Suprapubic skin (tissue), 4 donors: ENCODE measurements at places on chromosomes 7 and 10.

DNA sequence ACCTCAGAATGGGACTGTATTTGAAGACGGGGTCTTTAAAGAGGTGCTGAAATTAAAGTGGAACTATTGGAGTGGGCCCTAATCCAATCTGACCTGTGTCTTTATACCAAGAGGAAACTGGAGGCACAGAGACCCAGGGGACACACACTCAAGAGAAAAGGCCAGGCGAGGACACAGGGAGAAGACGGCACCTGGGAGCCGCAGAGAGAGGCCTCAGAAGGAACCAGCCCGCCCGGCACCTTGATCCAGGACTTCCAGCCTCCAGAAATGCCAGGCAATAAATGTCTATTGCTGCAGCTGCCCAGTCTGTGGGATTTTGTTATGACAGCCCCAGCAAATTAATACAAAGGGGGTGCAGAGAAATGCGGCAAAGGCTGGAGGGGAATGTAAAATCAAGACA is 10.5 kb downstream of the CARD11 start:
- DNase-seq = peak; percentile 57

DNA sequence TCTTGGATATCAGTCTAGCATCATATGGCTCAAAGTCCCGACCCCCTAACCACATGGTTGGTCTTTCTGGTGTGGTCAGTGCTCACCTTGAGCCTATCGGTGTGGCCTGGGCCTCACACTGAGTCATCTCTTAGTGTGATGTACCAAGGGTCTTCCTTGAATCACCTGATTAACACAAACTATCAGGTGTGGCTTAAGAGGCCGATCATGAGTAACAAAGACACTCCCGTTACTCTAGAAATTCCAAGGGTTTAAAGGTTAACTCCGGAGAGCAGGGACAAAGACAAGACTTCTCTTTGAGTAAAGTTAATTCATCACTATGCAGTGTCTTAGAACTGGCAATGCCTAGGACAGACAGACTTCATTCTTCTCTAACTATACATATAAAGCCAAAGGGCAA is 52.3 kb upstream of the ARMC3 start:
- no peak for DNase-seq

DNA sequence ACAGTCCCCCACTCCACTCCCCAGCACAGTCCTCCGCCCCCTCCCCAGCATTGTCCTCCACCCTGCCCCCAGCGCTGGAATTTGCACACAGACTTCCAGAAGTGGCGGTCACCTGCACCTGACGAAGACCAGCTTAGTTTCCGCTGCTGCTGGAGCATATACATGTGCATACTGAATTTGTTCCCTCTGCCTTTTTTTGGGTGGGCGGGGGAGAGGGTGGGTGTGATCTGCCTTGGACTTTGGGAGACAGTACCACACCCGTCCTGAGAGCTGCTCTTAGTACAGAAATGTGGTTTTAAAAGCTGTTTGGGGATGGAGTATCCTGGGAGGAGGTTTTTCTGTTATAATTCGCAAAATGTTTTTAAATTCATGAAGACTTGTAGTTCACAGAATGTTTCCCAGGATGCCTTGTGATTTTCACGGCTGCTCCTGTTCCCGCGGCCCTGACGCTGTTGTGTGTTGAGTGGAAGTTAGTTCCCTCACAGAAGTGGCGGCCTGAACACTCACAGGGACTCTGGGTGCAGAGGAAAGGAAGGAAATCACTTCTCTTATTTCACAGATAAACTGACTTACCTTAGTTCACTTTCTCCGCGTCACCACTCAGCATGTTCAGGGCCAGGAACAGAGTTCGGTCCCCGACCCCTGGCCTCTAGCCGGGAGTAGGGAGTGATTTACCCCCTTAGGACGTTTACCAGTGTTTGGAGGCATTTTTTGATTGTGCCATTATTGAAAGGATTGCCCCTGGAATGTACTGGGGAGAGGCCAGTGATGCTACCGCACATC is 18.6 kb downstream of the PFKP start:
- peak; percentile 57 for DNase-seq

- peak; percentile 34 for DNase-seq
These were observed 5.5 kb upstream of the MNX1 start for GRCh38 chr7:157016024-157016351.

DNA sequence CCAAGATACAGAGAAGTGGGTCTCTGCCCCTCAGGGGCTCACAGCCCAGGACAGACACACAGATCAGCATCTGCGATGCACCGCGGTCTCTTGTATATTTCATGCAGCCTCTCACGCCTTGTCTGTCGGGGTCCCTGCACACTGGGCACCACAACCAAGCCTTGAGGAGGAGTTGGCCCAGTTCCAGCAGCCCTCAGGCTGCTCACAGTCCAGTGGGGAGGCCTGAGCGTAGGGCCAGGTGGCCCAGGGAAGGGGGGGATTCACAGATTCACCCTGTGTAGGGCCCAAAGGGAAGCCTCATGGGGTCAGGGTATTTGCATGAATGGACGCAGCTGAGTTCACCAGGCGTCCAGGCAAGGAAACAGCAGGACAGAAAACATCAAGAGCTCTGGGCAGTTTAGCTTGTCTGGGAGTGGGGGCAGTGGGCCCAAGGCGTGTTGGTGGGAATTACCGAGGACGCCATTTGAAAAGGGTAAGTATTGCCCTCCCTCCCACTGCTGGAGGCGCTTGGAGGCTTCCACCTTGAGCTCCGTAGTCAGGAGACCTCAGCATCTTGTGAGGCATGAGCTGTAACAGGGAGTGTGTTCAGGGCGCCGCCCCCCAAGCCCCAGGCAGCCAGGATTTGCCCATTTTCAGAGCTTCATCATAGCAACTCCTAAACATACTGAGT is 129.1 kb upstream of the CHST15 start:
- no peak for DNase-seq

DNA sequence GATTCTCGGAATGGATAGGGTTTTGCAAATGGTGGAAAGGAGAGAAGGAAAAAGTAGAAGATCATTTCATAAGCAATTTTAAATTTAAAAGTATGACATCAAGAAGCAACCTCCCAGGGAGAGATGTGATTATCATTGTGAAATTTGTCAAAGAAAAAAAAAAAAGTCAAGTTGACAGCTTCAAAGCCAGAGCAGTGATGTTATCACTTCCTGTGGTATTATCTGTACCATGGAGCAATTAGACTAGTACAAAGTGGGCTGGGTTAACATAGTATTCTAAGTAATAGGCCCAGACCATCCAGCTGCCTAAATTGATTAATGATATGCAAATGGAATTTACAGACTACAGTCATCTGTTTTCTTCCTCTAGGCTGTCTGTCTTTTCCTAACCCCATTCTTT is 84.0 kb upstream of the NPY start:
- no peak for DNase-seq

- no peak for DNase-seq
These were observed 107.2 kb upstream of the INHBA start for GRCh38 chr7:41809940-41810576.

DNA sequence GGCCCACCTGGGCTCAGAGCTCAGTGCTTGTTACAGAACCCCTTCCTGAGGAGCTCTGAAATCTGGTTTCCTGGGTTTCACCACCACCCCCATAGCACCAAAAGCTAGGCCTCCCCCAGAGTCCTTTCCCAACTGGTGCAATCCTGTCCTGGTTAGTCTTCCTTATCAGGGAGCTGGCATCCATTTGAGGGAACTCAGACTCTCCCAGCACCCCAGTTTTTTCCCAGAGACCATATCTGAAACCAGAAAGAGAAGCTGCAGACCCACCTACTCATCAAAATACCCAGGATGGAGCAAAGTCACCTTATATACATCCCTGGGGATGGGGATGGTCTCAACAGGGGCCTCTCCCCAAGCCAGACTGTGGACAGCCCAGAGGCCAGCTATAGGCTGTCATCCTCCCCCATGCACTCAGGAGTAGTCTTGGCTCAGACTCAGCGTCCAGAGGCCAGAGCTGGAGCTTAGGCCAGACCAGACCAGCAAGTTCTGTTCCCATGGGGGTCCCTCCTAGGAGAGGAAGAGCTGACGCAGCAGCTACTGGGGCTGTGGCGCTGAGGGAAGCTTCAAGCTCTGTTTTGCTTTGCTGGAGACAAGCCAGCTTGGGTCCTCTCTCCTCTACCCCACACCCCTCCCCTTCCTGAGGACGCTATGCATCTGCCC is 3.0 kb downstream of the TBATA start:
- DNase-seq = no peak

GRCh38 chr10:4267086-4267773 is 482.2 kb upstream of the KLF6 start:
- DNase-seq = no peak

DNA sequence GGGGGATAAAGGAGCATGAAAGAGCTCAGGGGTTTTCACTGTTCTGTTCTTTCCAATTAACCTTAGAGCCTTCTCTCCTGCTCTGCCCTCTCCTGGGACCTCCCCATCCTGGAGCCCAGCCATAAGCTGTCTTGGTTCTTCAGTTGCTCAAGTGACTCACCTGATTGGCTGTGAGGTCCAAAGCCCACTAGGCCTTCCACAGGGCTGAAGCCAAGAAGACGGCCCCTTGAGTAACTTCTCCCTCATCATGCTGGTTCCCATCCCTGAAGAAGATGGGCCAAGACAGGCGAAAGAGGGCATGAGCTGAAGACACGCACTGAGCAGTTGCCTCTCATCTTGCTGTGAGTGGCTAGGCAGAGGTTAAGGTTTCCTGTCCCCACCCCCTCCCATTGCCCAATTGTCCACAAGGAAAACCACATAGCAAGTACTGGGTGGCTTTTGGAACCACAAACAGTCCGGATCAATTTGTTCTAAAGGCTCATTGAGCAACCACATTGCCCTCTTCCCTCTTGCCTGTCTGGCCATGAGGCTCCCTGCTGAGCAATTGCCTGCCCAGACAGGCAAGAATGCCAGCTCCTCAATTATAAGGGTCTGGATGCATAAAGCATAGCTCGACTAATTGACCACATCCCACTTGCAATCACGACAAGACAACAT is 43.9 kb upstream of the GPAM start:
- no peak for DNase-seq

DNA sequence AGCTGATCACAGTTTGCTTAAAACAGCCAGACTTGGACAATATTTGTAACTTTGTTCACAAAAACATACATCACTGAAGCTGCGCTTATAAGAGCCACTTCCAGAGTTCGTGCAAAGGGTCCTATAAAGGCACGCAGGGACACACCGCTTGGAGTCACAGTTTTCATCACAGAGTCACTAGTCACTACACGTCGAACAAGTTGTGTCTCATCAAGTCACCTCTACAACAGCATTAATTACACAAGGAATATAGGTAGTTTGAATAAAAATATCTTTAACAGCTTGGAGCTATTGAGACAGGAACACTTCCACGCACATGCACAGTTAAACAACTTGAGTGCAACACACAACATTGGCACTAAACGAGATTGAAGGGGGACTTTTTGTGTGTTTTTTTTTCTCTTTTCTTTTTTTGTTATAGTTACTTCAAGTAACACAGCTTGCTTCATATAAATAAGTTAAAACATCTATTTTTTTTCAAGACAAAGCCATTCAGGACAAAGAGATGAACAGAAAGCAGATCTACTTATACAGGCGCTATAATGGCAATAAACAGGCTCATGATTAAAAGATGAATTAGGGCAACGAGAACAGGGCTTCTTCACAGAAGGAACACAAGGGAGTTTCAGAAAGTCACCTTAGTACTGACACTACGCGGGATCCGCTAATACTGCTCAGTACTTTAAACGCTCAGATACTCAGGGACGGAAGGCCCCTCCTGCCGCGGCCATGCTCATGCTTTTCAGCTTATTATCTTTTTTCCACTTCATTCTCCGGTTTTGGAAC is 2.2 kb downstream of the HOXA5 start:
- no peak for DNase-seq

- no peak for DNase-seq
These were observed 24.1 kb downstream of the TAX1BP1 start for GRCh38 chr7:27763983-27764508.

- no peak for DNase-seq
These were observed 3.9 kb upstream of the CDK6 start for GRCh38 chr7:92840316-92840715.

GRCh38 chr10:63200431-63200830 is 67.3 kb downstream of the NRBF2 start:
- DNase-seq = no peak

DNA sequence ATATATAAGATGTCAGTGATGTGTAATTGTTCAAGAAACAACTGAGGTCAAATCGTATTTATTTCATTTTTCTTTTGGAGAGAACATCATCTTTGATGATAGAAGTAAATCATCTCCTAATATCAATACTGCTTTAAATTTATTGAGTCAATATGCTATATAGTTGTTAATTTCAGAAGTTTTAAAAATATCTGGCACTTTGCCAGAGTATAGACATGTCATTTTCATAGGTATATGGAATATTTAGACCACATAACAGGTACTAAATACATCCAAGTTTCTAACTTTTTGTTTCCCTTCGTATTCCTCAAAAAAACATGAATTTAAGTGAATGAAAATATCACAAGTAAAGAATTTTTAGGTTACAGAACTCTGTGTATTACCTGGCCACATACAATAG is 577.8 kb downstream of the ARL4A start:
- DNase-seq = no peak

DNA sequence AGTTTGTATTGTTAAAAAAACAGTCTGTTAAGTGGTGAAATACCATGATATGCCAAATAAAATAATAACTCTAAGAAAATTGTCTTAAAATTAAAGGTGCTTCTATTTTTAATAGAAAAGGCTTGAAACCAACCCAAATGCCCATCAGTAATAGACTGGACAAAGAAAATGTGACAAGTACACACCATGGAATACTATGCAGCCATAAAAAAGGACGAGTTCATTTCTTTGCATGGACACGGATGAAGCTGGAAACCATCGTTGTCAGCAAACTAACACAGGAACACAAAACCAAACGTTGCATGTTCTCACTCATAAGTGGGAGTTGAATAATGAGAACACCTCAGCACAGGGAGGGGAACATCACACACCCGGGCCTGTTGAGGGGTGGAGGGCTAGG is 7.1 kb downstream of the CNTNAP2 start:
- no peak for DNase-seq

- DNase-seq = no peak
These were observed 129.0 kb upstream of the TCF7L2 start for GRCh38 chr10:112821038-112821437.

GRCh38 chr7:114088470-114088940 is 169.7 kb upstream of the PPP1R3A start:
- DNase-seq = no peak

- no peak for DNase-seq
These were observed 122.1 kb upstream of the SFMBT2 start for GRCh38 chr10:7532723-7533498.

- no peak for DNase-seq
These were observed 55.9 kb downstream of the CREB3L2 start for GRCh38 chr7:137946011-137946410.

GRCh38 chr10:70963271-70963670 is 74.9 kb upstream of the PCBD1 start:
- DNase-seq = no peak

- no peak for DNase-seq
These were observed 27.6 kb upstream of the RNF32 start for GRCh38 chr7:156612930-156613329.

- DNase-seq = no peak
These were observed 203.9 kb downstream of the TEX36 start for GRCh38 chr10:125479059-125479458.

DNA sequence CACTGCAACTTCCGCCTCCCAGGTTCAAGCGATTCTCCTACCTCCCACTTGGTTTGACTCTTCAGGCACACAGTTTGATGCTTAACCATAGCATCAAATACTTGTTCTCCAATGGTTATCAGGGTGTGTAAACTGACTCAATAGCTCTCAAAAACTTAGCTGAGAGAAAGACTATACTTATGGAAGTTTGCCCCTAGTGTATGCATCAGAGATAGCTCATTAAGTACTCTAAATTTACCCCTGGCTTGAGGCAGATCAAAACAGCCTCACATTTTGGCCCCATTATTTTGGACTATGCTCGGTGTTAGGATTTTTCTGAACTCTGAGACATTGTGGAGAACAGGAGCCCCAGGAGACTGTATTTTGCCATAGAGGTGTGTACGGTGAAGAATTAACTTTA is 40.8 kb upstream of the SLC35B4 start:
- no peak for DNase-seq
